Stimulated activated CD4-positive, alpha-beta T cell treated with anti-CD3 and anti-CD28 coated beads, Interleukin-15, amount 100 ng/mL, for 1 hour (primary cell): ENCODE measurements at places on chromosomes 4 and X.

DNA sequence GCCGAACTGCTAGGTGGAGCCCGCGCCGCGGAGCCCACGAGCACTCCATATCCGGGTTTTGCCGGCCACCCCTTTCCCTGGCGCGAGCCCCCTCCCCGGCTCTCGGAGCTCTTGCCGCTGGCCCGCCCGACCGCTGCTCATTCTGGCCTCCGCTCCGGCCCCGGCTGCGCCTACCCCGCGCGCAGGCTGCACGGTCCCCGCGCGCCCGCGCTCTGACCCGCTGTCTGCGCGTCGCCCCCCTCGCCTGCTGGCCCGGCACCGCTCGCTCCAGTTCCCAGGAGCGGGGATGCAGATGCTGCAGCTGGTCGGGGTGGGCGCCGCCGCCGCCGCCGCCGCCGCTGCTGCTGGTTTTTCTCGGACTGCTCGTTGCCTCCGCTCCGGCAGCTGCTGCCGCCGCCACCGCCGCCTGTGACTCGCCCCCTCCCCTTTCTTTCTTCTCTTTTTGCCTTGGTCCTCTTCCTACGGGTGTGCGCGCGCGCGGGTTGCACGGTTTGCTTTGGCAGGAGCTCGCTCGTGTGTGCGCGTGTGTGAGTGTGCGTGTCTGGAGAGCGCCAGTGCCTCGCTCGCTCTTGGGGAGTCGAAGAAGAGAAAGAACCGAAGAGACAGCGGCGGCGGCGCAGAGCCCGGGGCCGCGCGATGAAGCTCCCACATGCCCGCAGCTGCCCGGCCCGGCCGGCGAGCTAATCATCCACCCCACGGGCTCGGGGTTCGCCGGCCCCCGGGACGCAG lies at the start of gene ADGRL3:
Gene ADGRL3 (plus strand): TSS at position 140 of the 729 bp plus-strand sequence.
- no peak for DNase-seq

DNA sequence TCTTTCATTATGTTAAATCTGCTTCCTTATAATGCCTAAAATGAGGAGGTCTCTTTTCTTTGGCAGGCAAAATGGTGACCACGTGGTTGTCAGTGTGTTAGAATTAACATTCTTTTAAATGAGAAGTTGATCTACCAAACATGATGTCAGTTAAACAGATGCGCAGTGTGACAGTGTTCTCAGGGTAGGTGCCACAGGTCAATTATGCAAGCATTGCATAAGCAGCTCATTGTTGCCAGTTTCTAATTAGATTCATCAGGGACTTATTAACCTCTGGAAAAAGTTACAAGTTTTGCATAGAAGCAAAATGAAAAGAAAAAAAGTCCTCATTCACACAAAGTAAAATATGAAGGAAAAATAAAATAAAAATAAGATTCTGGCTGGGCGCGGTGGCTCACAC lies 324.1 kb upstream of the GALNT7 start:
- DNase-seq: no peak

DNA sequence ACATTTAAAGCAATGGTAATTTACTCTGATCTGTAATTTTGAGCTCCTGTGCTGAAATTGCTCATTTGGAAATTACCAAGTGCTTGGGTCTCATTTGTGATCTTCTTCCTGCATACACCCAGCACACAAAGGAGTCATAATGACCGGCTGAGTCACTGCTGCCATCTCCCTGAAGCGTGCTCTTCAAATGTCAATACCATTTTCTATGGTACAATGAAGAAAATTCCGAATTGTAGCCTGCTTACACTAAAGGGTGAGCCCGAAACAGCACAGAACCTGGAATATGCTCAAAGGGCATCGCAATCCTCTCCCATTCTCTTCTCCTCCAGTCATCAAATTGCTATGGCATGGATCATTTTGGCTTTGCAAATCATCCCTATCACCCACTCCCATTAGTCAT lies 140.5 kb downstream of the GRIA3 start:
- no peak for DNase-seq

- DNase-seq: no peak
Observed at GRCh38 chr4:52358883-52359321, 300.2 kb downstream of the USP46 start.

DNA sequence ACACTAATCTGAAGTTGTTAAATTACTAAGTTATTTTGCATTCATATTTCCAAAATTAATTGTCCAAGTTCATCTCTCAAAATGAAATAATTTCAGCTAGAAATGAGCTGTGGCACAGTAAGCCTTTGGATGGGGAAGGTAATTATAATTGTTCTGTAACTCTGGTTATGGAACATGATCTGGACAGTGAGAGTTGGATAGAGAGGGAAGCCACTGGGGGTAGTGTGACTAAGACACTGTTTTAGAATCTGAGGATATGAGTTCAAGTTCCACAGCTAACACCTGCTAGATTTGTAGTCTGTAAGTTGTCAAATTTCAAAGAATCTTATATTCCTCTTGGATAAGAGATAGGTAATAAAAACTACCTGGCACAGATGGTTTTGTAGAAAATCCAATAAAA lies 49.5 kb downstream of the DMD start:
- DNase-seq: no peak

DNA sequence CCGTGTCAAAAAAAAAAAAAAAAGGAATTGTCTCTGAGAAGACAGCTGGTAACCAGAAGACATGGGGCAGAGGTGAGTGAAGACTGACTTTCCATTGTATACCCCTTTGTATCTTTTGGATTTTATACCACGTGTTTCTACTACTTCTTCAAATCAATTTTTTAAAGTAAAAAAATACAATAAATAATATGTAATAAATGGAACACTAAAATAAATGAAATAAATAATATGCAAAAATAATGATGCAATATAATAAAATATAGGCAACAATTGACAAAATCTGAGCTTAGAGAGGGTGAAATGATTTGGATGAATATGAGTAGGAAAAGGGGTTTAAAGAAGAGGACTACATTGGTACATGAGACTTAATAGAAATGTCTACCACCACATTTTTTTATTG lies 155.8 kb downstream of the IL15 start:
- no peak for DNase-seq

GRCh38 chr4:153241970-153242838 lies 38.0 kb downstream of the TRIM2 start:
- DNase-seq: no peak

- DNase-seq: no peak
Observed at GRCh38 chr4:29853833-29854232, 866.3 kb upstream of the PCDH7 start.

DNA sequence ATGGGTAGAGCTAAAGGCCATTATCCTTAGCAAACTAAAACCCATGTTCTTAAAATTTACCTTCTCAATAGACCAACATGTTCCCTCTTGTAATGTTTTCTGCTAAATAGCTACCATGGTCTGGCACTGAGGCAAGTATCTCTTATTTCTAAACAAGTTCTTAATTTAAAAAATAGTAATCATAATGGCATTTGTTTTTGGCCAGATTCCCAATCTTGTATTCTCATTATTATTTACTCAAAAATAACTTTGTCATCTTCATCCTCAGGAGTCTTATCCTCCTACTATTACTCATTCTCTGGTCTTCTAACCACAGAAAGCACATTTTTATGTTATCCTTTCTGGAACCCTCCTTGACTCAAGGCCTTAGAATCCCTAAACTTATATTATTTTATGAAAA lies 931.2 kb downstream of the CCSER1 start:
- no peak for DNase-seq

DNA sequence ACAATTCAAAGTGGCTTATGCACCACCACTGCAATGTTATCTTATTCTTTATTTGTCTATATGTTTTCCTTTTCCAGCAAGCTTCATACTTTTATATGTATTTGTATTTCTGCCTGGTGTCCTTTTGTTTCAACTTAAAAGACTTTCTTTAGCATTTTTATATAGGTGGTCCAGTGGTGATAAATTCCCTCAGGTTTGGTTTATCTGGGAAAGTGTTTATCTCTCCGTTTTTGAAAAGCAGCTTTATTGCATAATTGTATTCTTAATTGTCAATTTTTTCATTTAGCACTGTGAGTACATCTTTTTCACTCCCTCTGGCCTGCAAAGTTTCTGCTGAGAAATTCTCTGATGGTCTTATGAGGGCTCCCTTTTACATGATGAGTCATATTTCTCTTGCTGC lies 479.0 kb upstream of the GRID2 start:
- DNase-seq: no peak
